ENCODE measurements at places on chromosomes 4 and X.

DNA sequence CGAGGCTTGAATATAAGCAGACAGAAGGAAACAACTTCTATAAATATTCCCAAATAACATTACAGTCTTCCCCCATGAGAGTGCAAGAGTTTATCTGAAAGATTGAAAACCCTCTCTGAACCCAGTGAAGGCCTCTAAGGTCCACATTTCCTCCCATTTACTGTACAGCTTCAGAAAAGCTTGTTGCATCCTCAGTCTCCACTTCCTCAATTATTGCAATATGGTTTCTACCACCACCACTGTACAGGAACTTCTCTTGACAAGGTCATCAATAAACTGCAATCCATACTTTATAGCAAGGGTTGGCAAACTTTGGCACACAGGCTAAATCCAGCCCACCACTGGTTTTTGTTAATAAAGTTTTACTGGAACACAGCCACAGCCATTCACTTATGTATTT, 239.0 kb downstream of the THOC2 start:
- no peak overlapping the region for H3K27ac ChIP-seq
- no peaks in the 10 kb centered on the region for H3K36me3 ChIP-seq
- no peaks in the 10 kb centered on the region for H3K27me3 ChIP-seq
- H3K4me1 ChIP-seq: no peaks in the 10 kb centered on the region
- no peak for DNase-seq

DNA sequence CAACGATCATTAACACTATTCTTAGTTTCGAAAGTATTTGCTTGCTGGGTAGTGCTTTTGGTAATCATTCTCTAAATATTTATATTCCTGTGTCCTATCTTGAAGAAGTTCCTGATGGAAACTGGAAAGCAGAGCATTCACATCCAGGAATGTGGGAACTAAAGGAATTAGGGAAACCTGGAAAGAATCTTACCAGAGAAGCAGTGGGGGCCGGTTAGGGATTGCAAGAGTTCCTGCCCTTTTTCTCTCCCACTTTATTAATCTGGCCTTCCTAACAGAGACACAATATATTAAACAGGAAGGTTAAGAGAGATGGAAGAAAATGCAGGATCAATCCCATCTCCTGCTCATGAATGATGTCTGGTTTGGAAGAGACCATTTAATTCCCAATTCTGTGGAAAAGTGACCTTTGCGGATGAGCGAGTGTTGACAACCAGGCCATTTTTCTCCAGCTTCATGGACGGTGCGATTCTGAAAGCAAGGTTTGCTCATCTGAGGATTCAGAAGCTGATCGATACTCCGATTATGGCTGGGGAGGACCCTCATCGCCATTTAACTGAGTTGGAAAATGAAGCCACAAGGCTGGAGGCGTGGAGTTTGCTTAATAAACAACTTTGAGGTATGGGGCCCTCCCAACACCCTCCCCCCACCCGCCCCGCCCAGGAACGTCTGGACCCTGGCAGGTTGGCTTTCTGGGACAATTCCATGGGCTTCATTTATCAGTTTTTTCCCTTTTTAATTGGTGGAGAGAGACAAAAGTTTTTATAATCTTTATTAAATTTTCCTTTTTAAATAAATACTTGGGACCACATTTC, 52.3 kb downstream of the C4orf51 start:
- H3K27me3 ChIP-seq: no peaks in the 10 kb centered on the region
- H3K4me1 ChIP-seq: peaks cover 4% of the 10 kb centered on the region
- peak overlapping the region; percentile 59 for H3K4me3 ChIP-seq
- DNase-seq: no peak
- no peaks in the 10 kb centered on the region for H3K36me3 ChIP-seq
- peak overlapping the region; percentile 63 for H3K27ac ChIP-seq

DNA sequence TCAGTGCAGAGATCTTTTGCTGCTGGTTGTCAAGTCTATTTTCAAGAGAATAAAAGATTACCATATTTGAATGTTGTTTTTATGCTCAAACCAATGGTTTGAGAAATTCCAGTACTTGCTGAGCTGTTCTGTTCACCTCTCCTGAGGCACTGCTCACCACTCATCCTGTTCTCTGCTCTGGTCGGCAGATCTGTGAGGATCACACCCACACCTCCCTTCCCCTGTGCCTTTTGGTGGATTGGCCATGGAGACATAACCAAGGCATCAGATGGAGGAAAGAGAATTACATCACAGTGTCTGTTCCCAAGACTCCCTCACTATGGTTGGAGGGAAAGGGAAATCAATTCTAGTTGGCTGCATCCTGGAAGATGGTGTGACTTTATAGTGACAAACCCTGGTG, 391.6 kb downstream of the ARHGAP24 start:
- no peaks in the 10 kb centered on the region for H3K4me1 ChIP-seq
- H3K4me3 ChIP-seq: no peak overlapping the region
- no peak for DNase-seq

DNA sequence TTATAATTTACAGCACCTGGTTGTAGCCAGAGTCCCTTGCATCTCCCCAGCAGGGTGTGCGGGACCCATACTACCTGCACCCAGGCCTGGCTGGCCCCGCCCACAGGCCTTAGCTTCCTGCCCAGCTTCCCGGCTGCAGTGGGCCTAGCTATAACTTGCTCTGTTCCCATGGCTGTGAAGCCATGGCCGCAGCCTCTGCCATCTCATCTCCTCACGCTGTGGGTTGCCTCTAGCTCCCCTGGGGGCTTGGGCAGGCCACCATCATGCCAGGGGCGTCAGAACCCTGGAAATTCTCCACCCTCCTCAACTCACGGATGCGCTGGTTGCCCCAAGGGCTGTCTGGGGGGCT, 26.1 kb upstream of the SORBS2 start:
- H3K27ac ChIP-seq: no peak overlapping the region
- no peaks in the 10 kb centered on the region for H3K36me3 ChIP-seq
- H3K4me1 ChIP-seq: no peaks in the 10 kb centered on the region
- H3K4me3 ChIP-seq: no peak overlapping the region
- DNase-seq: no peak

GRCh38 chrX:140661643-140662042, 47.9 kb upstream of the LINC00632 start:
- no peaks in the 10 kb centered on the region for H3K36me3 ChIP-seq
- H3K27ac ChIP-seq: no peak overlapping the region
- H3K4me3 ChIP-seq: no peak overlapping the region
- DNase-seq: no peak
- H3K27me3 ChIP-seq: no peaks in the 10 kb centered on the region
